ENCODE measurements at places on chromosomes 7 and 10.

GRCh38 chr7:52269669-52270068 lies 765.8 kb upstream of the POM121L12 start:
- DNase-seq = no peak

DNA sequence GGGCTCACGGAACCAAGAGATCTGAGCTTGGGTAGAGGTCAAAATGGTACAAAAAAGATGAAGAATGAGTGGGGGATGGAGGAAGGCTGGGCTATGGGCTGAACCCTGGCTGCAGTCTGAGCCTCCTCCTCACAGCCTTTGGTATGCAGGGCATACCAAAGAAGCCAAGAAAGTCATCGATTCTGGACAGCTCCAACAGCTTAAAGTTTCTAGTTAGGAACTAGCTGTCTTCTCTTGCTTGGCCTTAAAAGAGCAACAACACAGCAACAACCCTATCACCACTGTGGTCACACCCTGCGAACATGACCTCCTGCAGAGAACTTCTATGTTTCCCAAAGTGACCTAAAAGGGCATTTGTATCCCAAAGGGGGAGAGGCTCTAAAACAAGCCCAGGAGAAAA lies 126.1 kb upstream of the EFCAB10 start:
- no peak for DNase-seq

DNA sequence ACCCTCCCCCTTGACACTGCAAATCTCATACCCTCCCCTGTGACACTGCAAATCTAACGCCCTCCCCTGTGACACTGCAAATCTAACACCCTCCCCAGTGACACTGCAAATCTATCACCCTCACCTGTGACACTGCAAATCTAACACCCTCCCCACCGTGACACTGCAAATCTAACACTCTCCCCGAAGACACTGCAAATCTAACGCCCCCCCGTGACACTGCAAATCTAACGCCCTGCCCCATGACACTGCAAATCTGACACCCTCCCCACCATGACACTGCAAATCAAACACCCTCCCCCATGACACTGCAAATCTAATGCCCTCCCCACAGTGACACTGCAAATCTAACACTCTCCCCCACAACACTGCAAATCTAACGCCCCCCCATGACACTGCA lies 603.7 kb downstream of the DNAJB6 start:
- no peak for DNase-seq

DNA sequence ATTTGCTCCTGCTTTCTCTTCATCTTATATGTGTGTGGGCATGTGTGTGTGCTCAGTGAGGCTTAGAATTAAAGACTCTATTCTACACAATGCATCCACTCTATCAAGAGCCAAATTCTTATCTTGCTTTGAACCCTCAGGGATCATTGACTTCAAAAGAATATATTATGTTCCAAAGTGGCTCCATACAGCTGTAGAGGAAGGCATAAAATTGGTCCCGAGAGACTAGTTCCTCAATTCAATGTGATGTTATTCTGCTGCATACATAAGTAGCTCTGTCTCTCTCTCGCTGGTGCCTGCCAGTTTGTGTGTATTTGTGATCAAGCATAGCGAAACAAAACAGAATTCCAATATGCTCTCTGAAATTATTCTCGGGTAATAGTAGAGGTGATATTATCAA lies 997.9 kb upstream of the POT1 start:
- DNase-seq = no peak

DNA sequence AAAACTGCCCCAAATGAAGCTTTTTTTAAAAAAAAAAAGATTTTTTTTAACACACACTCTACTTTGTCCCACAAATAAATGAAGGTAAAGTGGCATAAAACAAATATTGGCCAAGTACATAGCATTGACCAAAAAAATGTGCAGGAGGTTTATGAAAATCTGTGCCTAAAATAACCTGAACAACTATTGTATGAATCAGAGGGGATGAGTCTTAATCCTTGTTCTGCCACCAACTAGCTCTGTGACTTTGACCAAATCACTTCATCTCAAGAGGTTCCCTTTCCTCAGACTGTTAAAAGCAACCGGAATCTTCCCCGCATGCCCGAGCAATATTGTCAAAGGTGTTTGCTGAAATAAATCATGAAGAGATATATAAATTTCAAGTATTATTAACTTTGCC lies 150.4 kb upstream of the NEBL start:
- no peak for DNase-seq

DNA sequence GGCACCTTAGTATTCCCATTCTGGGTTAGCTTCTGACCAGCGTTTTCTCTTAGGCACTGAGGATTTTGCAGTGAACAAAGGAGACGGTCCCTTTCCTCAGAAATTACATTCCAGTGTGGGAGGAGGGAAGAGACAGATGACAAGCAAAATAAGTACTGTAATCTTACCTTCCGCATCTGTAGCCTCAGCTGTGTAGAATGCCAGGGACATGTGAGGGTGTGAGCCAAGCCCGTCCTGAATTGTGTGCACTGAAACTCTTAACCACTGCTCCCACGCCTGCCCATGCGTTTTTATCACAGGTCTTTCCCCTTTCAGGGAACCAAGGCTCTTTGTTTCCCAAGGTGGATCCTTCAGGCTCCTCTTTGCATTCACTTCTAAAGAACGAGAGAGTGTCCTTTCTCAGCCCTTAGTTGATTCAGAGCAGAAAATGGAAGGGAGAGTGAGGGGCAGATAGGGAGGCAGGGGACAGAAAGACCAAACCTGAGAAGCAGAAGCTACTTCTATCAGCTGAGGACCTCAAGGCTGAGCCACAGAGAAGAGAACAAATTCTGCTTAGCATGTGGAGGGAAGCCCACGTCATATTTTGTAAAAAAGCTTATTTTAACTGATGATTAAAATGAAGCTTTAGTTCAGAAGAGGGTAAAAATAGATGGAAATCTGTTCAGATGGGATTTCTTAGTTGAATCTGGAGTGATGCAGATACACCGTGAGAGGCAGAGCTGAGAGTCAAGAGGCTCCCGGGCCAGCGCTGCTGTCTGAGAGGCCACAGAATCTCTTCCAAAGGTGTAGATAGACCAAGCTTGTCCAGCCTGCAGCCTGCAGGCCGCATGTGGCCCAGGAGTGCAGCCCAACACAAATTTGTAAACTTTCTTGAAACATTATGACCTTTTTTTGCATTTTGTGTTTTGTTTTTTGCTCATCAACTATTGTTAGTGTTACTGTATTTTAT lies 122.5 kb downstream of the CCNY start:
- no peak for DNase-seq

DNA sequence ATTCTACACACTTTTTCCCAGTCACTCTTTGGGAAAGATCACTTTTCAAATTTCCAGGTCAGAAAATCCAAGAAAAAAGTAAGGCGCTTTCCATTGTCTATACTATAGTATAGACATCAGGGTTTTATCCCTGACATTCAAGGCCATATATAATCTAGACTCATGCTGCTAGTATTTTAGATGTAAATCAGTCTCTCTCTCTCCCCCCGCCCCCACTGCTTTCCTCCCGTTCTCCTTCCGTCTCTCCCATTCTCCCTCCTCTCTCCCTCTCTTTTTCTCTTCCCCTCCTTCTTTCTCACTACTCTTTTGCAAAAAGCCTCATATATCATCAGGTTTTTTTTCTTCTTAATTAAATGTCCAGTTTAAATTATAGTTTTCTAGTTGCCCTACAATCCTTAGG lies 154.8 kb downstream of the PHF14 start:
- peak; percentile 5 for DNase-seq

DNA sequence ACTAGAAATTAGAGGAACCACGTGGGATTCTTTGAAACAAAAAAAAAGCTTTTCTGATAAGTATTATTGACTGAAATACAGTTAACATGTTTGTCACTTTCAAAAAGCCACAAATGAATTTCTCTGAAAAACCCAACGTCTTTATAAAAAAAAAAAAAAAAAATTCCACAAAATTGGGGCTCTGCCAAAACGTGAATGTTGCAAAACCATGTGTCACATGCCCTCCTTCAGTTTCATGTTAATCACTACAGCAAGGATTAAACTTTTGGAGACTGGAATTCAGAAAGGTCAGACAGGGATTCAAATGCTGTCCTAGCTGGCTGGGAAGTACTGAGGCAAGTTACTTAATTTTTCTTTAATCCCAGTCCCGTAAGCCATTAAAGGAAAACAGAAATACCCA lies 278.0 kb upstream of the KLF14 start:
- no peak for DNase-seq

DNA sequence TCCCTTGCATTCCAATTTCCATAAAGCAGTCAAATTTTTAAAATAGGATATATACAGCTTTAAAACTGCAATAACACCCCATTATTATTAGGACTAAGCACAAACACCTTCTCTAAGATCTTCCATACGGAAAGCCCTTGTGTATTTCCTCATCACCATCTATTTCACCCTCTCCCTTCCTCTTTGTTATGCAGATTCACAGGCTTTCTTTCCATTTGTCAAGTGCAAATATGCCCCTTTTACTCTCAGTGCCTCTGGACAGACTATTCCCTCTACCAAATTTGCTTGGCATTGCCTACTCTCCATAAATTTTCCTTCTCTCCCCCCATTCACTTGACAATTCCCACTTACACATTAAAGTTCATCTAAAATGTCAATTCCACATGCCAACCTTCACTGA lies 61.7 kb downstream of the SNX13 start:
- no peak for DNase-seq

DNA sequence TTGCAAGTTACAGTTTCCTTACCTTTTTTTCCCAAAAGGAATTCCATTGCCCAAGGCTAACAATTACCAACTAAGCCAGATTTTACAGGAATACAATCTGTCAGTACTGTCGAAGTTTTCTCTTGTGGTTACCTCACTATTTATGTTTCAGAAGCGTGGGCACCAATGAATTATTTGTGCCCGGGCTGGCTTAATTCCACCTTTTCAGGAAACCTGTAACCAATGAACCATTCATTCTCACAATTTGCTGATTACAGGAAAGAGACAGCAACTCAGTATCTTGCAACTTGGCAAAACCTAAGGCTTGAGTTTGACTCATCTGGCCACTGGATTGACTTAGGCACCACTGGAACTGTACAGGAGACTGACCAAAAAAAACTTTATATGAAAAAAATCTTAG lies 485.6 kb downstream of the INHBA start:
- no peak for DNase-seq
